ENCODE measurements at places on chromosomes 12 and 14.

GRCh38 chr14:76780360-76780759 is 19.1 kb downstream of the VASH1 start:
- no peak for DNase-seq

DNA sequence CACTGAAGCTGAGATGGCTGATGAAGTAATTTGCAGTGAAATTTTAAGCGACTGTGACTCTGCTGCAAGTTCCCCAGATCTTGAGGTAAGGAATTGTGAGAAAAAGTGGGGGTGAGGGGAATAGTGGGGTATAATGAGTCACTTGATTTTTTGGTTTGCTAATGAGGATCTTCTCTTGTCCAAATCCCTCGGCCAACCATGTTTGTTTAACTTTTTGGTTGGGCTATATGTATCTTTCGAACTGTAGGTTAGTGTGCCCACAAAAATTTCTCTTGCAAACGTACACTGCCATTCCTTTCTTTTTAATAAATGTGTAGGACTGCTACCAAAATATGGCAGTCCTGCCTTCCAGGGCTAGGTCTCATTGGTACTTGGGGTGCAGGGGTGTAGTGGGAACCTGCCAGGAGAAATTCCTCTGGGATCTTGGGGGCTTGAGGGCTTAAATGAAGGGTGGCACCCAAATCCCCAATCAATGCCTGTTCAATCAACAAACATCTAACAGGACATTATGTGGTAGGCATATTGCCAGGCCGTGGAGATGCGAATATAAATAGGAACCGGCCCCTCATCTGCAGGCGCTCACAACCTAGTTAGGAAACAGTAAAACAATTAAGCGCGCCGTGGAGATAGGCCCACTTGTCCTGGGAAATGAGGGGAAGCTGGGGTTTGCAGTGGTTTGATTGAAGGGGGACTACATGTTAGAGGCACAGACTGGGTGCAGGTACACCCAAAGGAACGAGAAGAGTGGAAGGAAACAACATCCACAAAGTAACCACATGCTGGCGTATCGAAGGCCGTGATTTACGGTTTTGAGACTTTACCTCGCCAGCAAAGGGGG is 1.3 kb upstream of the PABPN1 start:
- no peak for DNase-seq

- no peak for DNase-seq
Observed at GRCh38 chr12:109475993-109476806, 900 bp downstream of the KCTD10 start.

- no peak for DNase-seq
Observed at GRCh38 chr14:104657101-104657524, 32.3 kb upstream of the INF2 start.

DNA sequence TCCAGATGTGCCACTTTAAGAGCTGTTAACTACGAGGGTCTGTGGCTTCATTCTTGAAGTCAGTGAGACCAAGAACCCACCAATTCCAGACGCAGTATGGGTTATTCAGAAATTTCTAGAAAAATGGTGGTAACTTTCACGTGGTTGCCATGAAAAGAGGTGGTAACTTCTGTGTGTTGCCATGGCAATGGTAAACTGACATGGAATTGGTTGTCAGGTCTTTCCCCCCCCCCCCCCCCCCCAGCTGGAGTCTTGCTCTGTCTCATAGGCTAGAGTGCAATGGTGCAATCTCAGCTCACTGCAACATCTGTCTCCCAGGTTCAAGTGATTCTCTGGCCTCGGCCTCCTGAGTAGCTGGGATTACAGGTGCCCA is 18.8 kb upstream of the VWF start:
- DNase-seq: no peak

DNA sequence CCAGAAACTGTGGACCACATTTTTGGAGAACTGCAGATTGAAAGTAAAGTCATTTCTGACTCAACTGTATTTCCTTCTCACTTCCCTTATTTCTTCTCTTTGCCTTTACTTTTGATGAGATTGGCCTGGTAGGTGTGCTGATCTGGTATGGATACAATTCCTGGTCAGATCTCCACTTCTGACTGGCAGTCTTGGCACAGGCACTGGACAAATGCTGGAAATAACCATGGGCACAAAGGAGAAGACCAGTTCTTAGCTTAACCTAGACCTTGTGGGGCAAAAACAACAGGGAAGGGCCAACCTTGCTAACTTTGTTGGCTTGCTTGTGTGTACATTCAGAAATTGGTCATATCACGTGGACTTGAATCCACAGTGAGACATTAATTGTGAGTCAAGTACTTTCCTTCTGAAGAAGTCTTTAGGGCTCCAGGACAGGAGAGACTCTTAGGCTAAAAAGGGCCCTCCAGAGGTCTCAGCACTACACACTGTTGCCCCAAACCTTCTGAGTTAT is 75.0 kb downstream of the DIP2B start:
- no peak for DNase-seq

GRCh38 chr14:30834353-30834752 is 40.0 kb upstream of the COCH start:
- DNase-seq: no peak

GRCh38 chr12:38465020-38465419 is 148.4 kb downstream of the ALG10B start:
- no peak for DNase-seq
